Panc1 (cell line): ENCODE measurements at places on chromosomes 7 and 10. TPM values are rescaled to one million over a fixed set of nuclear protein-coding genes. Genes with fewer than 3 reads are reported as not detected.

SPDYE16 gene
- not detected for total RNA-seq

C7orf33 gene
- total RNA-seq: not detected

SLC26A3 gene
- total RNA-seq: 0.36 TPM

LAMB1 gene
- total RNA-seq: 204 TPM

TAS2R4 gene
- total RNA-seq: 0.57 TPM

GALNT17 gene
- total RNA-seq: not detected
